ENCODE measurements at places on chromosomes 12 and 14.

DNA sequence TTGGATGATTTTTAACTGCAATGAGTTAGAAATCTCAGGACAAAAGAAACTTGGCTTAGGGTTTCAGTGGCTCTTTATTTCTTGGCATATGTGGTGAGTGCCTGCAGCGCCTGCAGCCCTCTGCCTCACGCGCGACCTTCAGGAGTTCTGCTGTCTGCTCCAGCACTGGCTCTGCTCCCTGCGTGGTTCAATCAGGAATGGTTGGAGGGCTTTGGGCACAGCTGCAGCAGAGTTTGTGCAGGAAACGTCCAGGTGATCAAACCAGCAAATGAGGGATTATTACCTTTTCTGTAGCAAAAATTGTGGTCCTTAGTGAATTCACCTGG lies 19.8 kb downstream of the PPM1H start:
- no peak for DNase-seq

- no peak for DNase-seq
Observed at GRCh38 chr14:100860556-100861187, 34.8 kb downstream of the MEG3 start.

DNA sequence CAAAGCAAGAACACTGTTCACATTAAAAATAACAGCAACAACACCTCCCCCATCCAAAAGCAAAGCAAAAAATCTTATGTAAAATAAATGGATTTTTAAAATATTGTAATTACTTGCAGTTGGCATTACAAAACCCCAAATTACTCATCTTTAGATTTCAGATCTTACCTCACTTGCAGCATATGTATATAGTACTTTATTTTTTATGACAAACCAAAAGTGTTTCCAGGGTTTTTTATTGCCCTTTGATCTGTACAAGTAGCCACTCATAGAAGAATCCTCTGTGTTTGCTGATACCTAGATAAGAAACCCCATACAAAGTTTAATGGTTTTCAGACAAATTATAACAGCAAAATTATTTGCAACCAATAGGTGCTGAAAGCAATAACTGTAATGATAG lies 12.2 kb upstream of the NR2C1 start:
- DNase-seq = no peak

- no peak for DNase-seq
Observed at GRCh38 chr14:20422886-20423285, 9.6 kb upstream of the TEP1 start.

GRCh38 chr14:91177073-91178034 lies 63.5 kb downstream of the DGLUCY start:
- DNase-seq = peak; percentile 37

GRCh38 chr12:6765634-6766581 lies at the start of gene PTMS:
PTMS (plus strand) TSS chr12:6766363; CDS start chr12:6766706, 343 bp downstream.
- no peak for DNase-seq

GRCh38 chr14:103423050-103423461 lies 37.8 kb downstream of the MARK3 start:
- no peak for DNase-seq

DNA sequence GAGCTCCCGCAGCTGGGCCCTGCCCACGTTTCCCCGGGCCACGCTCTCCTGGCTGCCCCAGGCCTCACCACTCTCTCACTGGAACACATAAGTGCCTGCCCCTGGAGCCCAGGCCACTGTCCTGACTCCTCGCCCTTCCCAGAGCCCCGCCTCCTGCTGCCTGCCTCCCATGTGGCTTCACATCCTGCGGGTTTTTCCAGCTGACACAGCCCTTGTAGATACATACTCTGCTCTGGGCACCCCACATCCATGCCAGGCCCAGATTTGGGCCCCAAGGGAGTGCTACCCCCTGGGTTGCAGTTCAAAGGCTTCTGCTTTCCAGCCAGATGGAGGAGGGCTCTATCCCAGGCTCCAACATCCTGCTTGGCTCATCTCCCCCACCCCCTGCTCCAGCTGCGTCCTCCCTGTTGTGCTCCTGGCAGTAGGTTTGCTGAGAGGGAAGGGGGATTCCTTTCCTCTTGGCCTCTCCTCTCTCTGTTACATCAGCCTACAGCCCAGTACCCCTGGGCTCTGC lies 60.1 kb downstream of the TSPAN9 start:
- DNase-seq = no peak

GRCh38 chr12:32455607-32456071 lies 56.3 kb downstream of the FGD4 start:
- no peak for DNase-seq

DNA sequence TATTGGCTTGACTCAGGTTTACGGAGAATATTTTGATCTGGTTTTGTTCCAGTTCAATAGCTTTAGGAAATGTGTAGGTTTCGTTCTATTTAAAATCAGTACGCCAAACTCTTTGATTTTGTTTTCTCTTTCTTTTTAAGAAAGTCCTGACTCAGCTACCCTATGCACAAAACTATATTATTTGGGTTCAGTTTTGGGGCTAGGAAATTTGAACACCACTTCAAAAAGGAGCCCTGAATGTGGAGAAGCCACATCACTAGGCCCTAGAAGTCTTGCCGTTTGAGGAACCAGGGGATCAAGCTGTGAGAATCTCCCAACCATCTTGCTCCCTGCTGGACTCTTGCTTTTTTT lies 168.2 kb upstream of the BCL2L14 start:
- DNase-seq = no peak

DNA sequence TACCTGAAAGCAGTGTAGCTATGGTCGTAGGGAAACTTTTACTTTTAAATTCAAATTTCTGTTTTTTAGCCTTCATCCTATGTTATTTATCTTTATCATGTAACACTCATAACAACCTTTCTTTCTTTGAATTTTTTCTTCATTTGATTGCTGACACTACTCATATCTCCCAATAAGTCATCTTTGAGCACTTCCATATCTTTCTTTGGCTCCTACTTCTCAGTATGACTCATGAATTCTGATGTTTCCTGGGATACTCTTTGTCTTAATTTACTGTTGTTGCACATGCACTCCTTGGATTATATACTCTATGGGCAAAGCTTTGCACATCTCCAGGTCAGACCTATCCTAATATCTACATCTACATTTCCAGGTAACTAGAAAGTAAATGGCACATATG lies 18.1 kb upstream of the IAPP start:
- DNase-seq = no peak

GRCh38 chr12:56574210-56574609 lies 52.6 kb downstream of the RBMS2 start:
- no peak for DNase-seq

DNA sequence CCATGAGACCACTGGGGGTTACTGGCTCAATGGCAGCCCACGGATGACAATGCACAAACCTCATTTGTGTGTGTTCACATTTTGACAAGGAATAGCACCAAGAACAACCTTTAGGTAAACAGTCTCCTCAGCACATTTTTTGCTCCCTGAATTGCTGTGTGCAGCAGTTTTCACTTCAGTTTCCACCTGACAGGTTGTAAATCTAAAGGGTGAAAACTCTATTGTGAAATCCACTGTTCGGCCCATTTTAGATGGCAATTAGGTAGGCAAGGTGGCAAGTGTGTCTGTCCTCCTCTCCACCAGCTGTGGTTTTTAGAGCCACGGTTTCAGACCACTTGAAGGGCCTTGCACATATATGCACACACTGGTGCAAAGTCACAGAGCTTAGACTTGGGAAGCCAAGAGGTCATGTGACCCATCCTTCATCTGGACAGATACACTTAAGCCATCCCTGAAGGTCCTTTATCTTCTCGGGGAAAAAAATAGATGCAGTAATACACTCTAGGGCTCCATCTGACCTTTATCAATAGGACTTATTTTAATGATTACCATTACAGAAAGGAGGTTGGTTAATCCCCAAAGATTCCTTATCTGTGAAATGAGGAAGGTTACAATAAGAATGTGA lies 23.2 kb downstream of the HAL start:
- no peak for DNase-seq

DNA sequence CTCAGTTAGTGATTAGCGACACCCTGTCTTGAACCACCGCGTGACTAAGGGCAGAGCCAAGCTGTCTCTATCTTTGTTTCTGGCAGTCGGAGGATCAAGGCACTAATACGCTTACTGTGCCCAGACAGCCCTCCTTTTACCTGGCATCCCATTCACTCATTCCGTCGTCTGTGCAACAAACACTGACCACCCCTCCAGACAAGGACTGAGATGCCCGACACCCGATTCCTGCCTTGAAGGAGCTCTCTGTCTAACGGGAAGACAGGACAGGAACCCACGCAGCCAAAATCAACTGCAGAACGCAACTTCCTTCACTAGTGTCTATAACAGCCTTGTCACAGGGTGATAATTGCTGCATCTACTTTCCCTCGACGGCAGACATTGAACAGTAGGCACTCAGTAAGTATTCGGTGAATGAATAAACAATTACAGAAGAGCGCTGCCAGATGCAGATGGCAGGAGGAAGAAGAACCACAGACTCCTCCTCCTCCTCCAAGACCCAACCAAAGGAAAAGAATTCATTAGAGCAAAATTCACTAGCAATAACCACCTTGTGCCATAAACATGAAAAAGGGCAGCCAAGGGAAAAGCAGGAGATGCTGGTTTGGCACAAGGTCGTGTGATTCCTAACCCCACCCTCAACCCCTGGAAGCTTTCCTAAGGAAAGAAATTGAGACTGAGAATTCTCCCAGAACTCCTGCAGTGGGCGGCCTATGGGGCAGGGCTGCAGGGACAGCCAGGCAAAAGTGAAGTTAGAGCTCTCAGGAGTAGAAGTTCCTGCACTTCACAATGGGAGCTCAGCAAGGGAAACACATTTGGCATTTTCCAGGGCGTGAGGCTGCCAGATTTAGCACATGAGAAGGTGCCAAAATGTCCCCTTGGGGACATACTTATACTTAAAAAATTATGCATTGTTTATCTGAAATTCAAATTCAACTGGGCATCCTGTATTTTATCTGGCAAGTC lies 186.6 kb upstream of the DIO3 start:
- DNase-seq = no peak

GRCh38 chr12:50249464-50250182 lies 33.7 kb downstream of the LIMA1 start:
- DNase-seq = no peak

DNA sequence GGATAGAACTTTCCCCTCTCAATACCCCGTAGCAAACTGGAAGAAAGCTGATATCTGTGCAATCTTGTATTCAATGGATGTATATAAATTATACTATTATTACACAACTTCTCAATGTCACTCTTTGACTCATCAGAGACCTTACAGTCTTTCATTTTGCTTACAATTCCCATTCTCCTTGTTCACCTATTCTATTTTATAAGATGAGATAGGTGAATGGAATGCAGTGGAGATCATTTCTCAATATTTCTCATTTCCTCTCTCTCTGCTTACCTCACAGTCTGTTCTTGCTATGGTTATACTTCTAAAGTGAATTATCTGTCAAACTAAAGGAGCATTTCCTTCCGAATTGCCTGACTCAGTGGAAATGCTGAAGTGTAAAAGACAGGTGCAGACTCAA lies 14.9 kb downstream of the FOXA1 start:
- DNase-seq = no peak

GRCh38 chr14:89521988-89522387 lies 105.0 kb upstream of the FOXN3 start:
- DNase-seq = no peak

DNA sequence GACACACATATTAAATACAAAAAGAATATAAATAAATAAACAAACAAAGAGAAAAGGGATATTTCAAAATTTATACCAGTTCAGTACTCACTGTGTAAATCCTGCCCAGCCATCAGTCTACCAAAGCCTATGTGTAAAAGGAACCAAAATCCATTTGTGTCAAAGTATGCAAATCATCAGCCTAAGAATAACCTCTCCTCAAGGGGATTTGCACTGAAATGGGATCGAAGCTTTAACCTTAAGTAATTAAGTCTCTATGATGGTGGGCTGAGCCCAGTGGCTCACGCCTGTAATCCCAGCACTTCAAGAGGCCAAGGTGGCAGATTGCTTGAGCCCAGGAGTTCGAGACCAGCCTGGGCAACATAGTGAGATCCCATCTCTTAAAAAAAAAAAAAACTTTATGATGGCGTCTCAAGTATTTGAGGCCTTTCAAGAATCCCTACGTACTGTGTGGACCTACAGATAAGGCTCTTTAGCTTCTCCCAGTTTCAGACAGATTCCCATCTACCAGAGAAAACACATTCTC lies 57.8 kb upstream of the METAP2 start:
- DNase-seq = no peak

DNA sequence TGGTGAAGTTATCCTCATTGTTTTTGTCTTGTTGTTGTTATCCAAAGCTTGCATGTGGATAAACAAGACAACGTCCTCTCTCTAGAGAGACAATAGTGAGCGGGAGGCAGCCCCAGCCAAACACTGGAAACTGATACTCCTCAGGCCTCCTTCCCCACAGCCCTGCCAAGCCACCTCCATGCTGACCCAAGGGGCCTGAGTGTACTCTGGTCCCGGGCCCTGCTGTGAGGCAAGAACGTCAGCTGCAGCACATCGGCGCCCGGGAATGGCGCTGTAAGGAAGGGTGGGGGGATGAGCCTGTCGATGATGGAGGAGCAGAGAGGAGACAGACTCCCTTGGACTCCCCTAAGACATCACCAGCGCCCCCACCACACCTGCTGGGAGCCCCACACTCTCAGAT lies 83.6 kb downstream of the ANO2 start:
- DNase-seq = no peak

DNA sequence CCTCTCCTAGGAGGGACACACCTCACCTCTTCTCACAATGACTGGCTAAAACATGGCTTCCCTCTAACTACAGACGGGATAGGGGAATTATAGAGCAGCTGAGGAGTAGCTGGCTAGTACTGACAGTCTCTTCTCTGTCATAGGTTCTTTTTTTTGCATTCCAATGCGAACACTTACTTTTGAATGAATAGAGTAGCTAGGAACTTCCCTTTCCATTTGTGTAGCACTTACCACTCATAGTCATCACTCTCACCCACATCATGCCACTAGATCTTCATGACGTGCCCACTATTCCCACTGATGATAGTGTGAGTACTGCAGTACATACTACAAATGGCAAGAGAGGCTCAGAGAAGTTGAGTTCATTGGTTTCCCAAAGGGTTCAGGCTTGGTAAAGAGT lies 143.9 kb upstream of the HIF1A start:
- no peak for DNase-seq

GRCh38 chr12:101875162-101875561 lies 2.2 kb upstream of the DRAM1 start:
- no peak for DNase-seq

DNA sequence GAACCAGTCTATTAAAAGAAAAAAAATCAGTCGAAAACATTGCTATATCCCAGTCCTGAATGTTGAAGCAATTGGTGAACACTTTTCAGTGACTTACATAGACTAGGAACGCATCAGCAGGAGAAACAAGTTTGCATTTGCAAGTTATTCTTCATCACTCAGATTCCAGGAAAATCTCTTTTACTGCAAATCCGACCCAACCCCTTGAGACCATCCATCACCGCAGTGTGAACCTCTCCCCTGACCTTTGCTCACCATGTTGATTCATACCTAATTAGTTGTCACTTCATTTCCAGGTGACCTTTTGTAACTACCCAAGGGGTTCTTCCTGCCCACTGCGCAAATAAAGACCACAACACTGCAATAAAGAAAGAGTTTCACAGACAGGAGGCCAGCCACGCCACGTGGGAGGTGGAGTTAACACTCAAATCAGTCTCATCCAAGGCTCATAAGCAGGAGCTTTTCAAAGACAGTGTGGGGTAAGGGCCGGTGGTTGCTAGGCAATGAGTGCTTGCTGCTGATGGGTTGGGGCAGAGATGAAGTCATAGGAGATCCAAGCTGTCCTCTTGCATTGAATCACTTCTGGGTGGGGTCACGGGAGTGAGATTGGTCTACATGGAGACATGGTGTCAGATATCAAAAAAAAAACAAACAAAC lies 241.3 kb upstream of the TMEM132C start:
- no peak for DNase-seq

Data from activated CD8-positive, alpha-beta memory T cell treated with anti-CD3 and anti-CD28 coated beads for 1 hour (primary cell).